ENCODE measurements at places on chromosomes 3 and 15.

DNA sequence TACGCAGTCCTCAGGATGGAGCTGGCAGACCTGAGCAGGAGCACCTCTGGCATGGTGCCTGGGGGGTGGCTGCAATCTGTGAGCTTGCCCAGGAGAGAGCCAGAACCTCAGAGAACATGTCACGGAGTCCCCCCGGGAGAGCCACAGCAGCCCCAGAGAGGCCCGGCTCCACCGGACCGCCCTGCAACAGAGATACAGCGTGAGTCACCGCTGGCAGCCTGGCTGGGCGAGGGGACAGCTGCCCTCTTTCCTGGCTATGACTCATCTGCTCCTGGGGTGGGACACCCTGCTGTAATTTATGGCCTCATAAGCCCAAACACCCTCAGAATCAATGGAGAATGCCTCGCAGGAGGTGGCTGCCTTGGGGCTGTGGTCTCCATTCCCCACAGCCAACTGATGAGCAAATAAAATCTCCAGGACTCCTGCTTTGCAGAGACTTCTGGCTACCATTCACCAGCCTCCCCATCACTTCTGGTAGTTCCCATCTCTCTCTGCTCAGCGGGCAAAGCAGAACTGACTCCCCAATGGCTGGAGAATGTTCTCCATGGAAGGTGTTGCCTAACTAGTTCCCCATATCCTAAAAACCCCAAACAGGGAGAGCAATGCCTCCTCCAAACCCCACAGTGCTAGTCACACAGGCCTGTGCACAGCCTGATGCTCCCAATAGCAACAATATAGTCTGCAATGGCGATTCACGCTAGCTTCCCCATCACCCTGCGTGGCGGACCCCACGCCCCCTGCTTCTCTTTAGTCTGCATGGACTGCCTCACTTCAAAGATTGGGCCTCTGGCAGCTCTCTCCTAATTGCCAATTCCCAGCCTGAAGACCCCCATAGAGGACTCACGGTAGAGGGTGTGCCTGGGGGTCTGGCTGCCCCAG is 21.6 kb downstream of the ACSBG1 start:
- DNase-seq, result no peak

DNA sequence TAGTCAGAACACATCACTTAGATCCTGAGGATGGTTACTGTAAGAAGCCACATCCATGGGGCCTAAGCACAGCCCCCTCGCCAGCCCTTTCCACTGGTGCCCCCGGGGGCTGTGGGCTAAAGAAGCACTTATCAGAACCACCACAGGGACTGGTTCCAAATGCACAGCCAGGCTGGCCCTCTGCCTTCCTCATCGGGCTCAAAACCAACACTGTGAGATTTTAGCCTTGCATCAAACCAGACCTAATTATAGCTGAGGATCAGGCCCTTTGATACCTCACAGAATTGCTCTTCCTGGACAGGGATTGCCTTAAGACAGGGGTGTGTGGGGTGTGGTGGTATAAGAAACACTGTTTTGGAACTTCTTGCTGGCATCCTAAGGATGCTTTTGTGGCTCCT is 23.7 kb downstream of the SRPRB start:
- DNase-seq, result no peak

DNA sequence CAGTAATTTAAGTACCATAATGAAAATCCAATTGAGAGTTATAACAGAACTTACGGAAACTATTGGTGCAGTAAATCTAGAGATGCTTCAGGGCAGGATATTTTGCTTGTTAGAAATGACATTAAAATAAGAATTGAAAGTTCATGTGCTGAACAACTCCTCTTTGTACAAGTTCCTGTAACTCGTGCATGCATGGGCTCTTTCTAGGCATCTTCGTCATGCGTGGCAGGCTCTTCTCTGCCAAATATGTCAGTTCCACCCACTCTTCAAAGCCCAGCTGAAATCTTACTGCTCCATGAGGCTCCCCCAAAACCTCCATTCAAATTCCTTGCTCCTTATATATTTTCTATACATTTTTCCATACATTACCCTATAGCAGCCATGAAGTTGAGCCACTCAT is 48.7 kb downstream of the FBN1 start:
- DNase-seq, result no peak

DNA sequence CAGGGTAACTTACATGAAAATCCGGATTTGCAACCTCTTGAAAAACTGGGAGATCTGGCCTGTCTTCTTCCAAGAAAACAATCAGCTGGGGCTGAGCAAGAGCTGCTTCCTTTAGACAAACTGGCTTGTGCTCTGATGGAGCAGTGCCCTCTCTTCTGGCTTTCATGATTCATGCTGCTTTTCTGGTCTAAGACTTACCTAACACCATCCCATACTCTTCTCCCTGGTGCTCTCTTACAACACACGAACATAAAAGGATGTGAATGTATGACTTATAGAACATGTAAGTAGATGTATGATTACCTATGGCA is 9.9 kb downstream of the TJP1 start:
- no peak for DNase-seq

DNA sequence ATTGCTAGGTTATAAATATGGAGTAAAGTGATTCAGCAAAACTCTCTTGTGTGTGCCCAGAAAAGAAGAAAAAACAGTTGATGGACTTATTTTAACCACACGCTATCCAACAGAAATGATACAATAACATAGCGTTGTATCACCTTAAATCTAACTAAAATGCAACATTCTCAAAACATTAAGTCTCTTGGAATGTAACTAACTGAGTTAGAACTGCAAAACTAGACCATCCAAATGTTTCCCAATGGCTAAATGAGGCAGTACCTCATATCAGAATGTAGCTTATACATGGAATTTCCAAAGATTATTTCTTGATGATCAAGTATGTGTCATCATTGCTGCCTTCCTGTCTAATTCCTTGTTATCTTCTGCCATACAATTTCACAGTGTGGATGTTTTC is 187.9 kb downstream of the CNTN3 start:
- DNase-seq, result no peak

DNA sequence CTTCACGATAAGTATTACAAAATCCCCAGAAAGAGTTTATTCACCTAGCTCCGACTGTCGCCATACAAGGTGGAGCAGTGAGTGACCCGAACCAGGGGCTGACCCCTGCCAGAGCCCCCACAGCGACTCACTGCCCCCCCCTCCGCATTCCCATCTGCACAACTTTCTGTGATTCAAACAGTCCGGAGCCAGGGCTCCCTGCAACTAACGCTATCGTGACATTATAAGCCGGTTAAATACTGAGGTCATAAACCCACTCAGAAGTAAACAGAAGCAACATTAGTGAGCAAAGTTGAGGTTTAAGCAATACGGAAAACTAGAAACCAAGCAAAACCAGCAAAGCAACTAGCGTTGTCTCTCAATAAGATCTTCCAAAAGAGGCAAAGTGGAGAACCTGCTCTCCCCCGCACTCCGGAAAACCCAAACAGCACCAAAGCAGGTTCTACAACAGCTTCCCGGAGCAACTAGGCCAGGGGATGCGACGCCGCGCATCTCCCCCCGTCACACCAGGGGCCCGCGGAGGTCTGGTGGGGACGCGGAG is 642 bp downstream of the SCAP start:
- DNase-seq, result peak; percentile 23

DNA sequence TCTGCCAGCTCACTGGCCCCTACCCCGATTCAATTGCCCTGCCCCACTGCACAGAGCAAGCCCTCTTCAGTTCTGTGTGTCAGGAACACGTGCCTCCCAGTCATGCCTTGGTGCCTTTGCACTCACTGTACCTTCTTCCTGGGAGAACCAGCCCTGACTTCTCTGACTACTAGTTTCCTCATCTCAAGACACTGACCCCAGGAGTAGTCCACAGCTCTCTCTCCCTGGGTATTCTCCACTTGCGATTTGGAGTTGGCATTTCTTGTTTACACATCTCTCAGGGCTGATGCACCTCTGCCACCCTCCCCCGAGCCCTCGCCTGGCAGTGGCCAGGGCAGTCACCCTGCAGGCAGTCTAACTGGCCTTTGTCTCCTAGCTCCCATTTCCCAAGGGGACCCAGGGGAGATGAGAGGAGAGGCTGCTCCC is 5.7 kb downstream of the CISH start:
- DNase-seq, result no peak

DNA sequence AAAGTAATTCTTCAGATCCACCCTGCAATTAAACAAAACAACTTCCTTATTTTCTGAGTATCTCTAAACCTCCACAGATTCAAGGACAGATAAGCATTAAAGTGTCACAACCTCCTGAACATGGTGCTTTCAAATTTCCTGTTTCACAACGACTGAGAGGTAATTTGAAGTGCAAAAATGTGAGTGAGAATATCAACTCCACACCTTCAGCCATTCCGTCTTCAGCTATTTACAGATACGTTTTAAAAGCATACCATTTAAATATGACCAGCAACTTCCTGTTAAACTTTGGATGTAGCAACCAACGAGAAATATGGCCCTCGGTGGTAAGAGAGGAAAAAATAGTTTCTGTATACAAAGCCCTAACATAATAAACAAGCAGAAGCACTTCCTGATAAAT is 32.1 kb upstream of the PCSK6 start:
- no peak for DNase-seq

DNA sequence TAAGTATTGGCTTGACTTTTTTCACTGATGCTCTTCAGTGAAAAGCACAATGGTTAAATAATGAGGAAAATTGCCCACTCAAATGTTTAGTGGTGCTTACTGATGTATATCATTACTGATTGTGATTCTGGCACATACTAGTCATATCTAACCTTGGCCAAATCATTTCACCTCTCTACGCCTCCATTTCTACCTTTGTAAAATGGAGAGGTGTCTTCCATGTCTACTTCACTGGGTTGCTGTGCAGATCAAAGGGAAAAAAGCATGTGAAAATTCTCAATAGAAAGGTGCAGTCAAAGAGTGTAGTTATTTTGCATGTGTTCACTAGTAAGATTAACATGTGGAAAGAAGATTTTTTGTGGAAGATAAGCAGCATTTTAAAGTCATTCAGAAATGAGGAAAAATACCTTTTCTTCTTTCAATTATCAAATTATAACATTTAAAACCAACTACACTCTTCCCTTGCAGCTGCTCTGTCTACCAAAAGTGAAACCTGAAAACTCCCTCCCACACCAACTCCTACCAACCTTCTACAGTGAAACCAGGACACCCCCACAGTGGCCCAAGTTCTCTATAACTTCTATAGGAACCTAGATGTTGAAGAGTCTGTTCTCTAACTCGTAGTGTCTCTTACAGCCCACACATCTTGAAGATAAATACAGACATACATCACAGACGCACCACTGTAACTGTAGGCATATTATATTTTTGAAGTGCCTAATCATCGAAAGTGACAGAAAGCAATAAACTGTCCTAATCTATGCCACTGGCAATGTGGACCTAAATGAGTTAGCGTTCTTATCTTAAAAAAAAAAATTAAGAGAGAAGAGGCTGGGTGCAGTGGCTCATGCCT is 1.4 kb downstream of the CD200R1 start:
- no peak for DNase-seq

DNA sequence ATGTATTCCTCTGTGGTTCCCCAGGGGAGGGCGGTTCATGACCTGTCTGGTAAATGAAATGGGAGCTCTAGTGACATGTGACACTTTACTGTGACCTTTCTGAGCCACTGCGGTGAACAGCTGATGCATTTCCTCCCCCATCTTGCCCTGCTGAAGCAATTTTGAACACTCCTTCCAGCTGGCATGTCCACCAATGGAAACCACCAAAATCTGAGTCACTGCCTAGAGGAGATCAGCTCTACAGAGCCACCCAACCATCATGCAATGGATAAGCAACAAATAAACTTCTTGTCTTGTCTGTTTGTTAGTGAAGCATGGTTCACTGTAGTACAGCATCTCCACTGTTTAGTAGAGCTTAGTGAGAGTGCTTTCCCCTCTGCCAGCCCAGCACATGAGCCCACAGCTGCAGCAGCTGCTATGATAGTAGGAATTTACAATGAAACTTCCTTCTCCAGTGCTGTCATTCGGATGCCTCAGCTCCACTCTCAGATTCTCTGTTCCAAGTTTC is 479.4 kb downstream of the NTRK3 start:
- no peak for DNase-seq

GRCh38 chr3:186237915-186238314 is 124.1 kb downstream of the DGKG start:
- no peak for DNase-seq

- no peak for DNase-seq
Observed at GRCh38 chr15:86765281-86765680, 685.6 kb downstream of the AGBL1 start.

DNA sequence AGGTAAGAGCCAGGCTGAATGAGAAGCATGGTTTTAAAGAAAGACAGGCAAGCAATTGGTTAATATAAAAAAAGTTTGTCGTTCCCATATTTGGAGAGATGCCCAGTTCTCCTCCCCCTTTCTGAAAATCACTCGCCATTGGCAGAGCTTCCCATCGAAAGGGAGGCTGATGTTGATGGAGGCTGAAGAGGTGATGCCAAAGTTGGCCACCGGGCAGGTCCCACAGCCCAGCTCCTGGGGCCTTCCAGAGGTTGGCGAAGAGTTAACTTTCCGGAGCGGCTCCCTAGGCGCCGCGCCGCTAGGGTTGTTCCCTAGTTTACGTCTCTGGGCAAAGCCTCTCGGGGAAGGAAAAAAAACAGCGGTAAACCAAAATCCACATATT is 793 bp downstream of the PCOLCE2 start:
- DNase-seq, result peak; percentile 60

- DNase-seq, result no peak
Observed at GRCh38 chr3:162933656-162934055, 1437.0 kb downstream of the OTOL1 start.
